ENCODE measurements at places on chromosomes 5 and 9. TPM values are rescaled to one million over a fixed set of nuclear protein-coding genes. Genes with fewer than 3 reads are reported as not detected.

ADGRD2 gene
- total RNA-seq = not detected

OR1Q1 gene
- total RNA-seq = not detected

BDP1 gene
- total RNA-seq = 10.4 TPM

MLANA gene
- total RNA-seq = not detected

RNF208 gene
- 2.0 TPM for total RNA-seq

HMCN2 gene
- 0.04 TPM for total RNA-seq

PTGS1 gene
- total RNA-seq = 1.3 TPM

SURF2 gene
- 45.6 TPM for total RNA-seq

FIBCD1 gene
- 10.7 TPM for total RNA-seq

STC2 gene
- total RNA-seq = 73.3 TPM

NOXA1 gene
- 1.7 TPM for total RNA-seq

Data from A549 treated with RU486 at 1 μM for 4 hours (cell line).